Thyroid gland (tissue), 4 donors: ENCODE measurements at places on chromosomes 2 and 18. TPM values are rescaled to one million over a fixed set of nuclear protein-coding genes. Genes with fewer than 3 reads are reported as not detected.

Gene ZNF521
- total RNA-seq, result 67.3 TPM

Gene RGPD3
- 0.73 TPM for total RNA-seq

Gene IL37
- not detected for total RNA-seq

Gene STPG4
- 0.22 TPM for total RNA-seq

Gene IL1R2
- total RNA-seq, result 2.7 TPM

- no peaks in the 10 kb centered on the region for H3K4me1 ChIP-seq
- H3K27me3 ChIP-seq, result no peaks in the 10 kb centered on the region
- no peak overlapping the region for H3K4me3 ChIP-seq
- H3K36me3 ChIP-seq, result no peaks in the 10 kb centered on the region
- no peak for DNase-seq
Observed at GRCh38 chr18:3931542-3932112, 481.7 kb downstream of the TGIF1 start.

GRCh38 chr2:237564526-237565131 is 1.7 kb upstream of the PRLH start:
- H3K27ac ChIP-seq, result no peak overlapping the region
- no peak for DNase-seq
- no peaks in the 10 kb centered on the region for H3K27me3 ChIP-seq
- no peaks in the 10 kb centered on the region for H3K36me3 ChIP-seq
- no peak overlapping the region for H3K4me3 ChIP-seq
- H3K4me1 ChIP-seq, result no peaks in the 10 kb centered on the region

- H3K36me3 ChIP-seq, result peaks cover 12% of the 10 kb centered on the region
- no peaks in the 10 kb centered on the region for H3K27me3 ChIP-seq
- H3K27ac ChIP-seq, result no peak overlapping the region
- no peak for DNase-seq
- no peaks in the 10 kb centered on the region for H3K4me1 ChIP-seq
- H3K4me3 ChIP-seq, result no peak overlapping the region
Observed at GRCh38 chr2:158546412-158547144, 89.8 kb downstream of the PKP4 start.

DNA sequence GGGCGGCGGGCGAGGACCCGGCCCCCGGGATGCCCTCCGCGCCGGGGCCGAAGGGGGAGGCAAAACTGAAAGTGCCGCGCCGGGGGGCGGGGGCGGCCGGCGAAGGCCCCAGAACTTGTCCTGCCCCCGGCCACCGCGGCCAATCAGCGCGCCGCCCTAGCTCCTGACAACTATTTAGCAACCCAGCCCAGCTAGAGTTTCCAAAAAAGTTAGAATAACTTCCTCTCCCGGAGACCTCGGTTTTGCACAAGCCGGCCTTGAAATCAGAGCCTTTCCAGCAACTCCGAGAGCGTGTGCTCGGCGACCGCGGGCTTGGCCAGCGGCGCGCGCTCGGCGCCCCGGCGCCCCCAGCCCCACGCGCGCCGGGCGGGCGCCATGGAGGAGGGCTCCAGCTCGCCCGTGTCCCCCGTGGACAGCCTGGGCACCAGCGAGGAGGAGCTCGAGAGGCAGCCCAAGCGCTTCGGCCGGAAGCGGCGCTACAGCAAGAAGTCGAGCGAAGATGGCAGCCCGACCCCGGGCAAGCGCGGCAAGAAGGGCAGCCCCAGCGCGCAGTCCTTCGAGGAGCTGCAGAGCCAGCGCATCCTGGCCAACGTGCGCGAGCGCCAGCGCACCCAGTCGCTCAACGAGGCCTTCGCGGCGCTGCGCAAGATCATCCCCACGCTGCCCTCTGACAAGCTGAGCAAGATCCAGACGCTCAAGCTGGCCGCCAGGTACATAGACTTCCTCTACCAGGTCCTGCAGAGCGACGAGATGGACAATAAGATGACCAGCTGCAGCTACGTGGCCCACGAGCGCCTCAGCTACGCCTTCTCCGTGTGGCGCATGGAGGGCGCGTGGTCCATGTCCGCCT is at the start of gene TWIST2:
TWIST2 (plus strand) TSS at position 245 of the 850 bp plus-strand sequence; CDS start at position 376, 131 bp downstream.
- peak within 1 kb of the TSS; percentile 36 for H3K27ac ChIP-seq
- peaks cover 12% of the 10 kb centered on the region for H3K4me1 ChIP-seq
- H3K36me3 ChIP-seq, result no peaks in the 10 kb centered on the region
- peak within 1 kb of the TSS; percentile 40 for H3K4me3 ChIP-seq
- H3K27me3 ChIP-seq, result peaks cover 29% of the 10 kb centered on the region

DNA sequence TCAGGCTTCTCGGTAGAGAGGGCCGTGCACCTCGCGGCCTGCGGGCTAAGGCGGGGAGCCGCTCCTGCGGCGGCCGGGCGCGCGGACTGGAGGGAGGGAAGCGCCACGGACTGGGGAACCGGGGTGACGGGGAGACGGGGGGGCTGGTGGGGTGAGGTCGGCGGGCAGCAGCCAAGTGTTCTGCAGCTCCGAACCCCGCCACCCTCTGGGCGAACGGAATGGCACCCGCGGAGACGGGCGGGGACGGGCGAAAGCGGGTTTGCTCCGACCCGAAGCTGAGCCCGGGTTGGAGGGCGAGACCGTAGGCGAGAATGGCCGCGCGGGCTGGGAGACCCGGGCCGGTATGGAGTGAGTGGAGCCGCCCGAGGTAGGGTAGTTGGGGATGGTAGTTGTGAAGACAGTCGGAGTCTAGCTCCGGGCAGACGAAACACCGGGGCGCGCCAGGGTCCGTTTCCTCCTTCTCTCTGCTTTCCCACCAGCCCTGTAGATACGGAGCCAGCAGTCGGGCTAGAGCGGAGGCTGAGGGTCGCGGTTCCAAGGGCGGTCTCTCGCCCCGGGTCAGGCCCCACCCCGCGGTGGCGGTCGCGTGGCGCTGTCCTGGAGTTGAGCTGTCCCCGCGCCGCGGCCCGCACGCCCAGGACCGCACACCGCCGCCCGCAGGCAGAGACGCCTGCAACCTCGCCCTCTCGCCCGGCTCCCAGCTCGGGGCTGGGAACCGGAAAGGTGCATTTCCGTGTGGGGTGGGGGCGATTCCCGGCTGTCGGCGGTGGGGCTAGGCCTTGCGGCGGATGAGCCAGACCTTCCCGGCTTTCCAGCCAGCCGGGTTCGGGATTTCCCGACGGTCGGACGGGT is 160.3 kb upstream of the SIX2 start:
- peak; percentile 3 for DNase-seq
- peaks cover 16% of the 10 kb centered on the region for H3K27me3 ChIP-seq
- no peak overlapping the region for H3K4me3 ChIP-seq
- no peak overlapping the region for H3K27ac ChIP-seq
- H3K36me3 ChIP-seq, result no peaks in the 10 kb centered on the region

GRCh38 chr18:8799596-8800441 is 94.5 kb downstream of the MTCL1 start:
- H3K36me3 ChIP-seq, result no peaks in the 10 kb centered on the region
- H3K27me3 ChIP-seq, result no peaks in the 10 kb centered on the region
- no peak overlapping the region for H3K4me3 ChIP-seq
- H3K4me1 ChIP-seq, result no peaks in the 10 kb centered on the region
- no peak for DNase-seq
